ENCODE measurements at places on chromosomes 6 and 20. TPM values are rescaled to one million over a fixed set of nuclear protein-coding genes. Genes with fewer than 3 reads are reported as not detected.

Gene BPIFA1
- total RNA-seq: not detected

DNA sequence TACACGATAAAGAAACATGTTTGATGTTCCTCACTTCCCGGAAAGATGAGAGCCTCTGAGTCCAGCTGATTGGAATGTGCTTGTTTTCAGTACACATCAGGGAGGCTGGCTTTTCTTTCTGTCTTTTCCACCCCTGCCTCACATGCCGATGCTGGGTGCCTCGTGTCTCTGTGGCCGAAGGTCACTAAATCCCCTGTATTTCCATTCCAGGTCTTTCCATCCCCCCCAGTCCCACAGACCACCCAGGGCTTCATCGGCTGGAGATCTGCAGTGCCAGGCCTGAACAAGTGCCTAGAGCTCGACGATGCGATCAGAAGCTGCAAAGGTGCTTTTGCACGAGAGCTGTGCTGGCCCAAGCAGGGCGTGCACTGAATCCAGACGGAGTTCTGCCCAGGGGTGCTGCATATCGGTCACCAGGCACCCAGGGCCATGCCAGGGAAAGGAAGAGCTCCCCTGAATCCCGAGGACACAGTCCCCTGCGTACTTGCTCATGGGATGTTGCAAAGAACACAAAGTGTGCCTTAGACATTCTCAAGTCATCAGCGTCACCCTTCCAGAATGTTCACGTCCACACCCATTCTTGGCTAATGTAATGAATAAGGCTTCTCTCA is 67.9 kb downstream of the ANKRD60 start:
- no peak for DNase-seq

- DNase-seq: no peak
Observed at GRCh38 chr6:81750200-81750599, 2.3 kb downstream of the TENT5A start.

DNA sequence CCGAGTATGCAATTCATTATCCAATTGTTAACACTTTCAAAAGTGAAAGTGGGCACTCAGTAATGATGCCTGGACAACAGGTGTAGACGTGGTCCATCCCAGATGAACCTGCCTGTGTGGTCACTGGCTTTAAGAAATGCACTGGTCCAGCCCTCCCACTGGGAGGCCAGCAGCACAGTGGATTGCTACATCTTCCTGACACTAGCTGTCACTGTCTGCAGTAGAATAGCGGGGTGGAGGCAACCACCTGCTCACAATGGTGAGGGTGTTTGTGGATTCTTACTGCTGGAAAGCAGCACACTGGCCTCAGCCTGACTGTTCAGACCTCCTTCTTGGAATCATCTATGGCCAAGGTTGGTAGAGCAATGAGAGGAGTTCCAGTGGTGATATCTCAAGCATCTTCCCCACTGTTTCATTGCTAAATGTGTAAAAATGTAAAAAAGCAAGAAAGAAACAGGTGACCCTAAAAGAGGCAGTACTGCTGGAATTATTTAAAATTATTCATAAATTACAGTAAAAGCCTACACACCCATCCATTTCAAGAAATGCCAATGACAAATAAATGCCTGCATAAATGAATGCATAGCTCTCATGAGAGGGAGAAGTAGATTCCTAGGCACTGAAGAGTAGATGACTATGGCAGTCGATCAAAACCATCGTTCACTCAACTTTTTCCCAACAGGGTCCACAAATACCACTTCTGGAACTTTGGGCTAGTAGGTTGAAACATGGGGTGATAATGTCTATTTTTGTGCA is 228.0 kb upstream of the PLN start:
- no peak for DNase-seq

Gene NKX2-2
- total RNA-seq: not detected

Gene PPARD
- total RNA-seq: 12.8 TPM

Gene RIMS4
- 0.13 TPM for total RNA-seq

Gene DEFB126
- not detected for total RNA-seq

Measured in Right ventricle myocardium superior (tissue), 1 donor.